Stimulated activated CD8-positive, alpha-beta memory T cell treated with anti-CD3 and anti-CD28 coated beads, Interleukin-2, amount 100 ng/mL, for 1 hour (primary cell): ENCODE measurements at places on chromosomes 1 and 21.

DNA sequence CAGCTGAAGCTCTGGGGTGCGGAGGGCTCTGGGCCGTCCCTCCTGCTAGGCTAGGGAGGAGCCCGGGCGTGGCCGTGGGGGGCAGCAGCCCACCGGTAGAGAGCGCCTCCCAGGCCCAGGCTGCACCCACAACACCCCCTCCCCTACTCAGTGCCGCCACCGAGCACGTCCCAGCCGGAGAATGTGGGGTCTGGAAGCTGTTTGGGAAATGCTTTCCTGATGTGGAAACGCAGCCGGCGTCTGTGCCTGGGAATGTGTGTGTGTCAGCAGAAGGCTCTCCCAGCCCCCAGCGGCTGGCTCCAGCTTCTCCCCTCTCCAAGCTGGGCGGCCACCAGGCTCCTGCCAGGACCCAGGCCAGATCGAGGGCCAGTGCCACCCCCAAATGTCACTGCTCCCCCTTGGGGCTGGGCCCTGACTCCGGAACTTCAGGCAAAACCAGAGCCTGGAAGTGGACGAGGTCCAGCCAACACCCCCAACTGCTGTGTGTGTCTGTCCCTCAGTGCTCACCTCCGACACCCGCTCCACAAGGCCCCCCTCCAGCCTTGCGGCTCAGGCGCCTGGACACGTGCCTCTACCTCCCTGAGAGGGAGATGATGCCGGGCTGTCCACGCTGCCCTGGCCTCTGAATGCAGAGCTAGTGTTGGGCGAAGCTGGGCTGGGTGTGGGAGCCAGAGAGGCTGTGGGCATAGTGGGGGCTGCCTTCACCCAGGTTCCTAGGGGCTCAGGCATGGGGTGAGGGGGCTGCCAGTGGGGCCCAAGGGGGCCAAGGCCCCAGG lies 74.7 kb downstream of the MEGF6 start:
- DNase-seq = no peak

- no peak for DNase-seq
These were observed 43.9 kb upstream of the POFUT2 start for GRCh38 chr21:45331531-45332147.

- DNase-seq = no peak
These were observed 20.0 kb upstream of the PIGV start for GRCh38 chr1:26767714-26768113.

GRCh38 chr21:29696937-29697336 lies 242.9 kb downstream of the GRIK1 start:
- no peak for DNase-seq

GRCh38 chr1:181349512-181349911 lies 133.8 kb upstream of the CACNA1E start:
- DNase-seq = no peak

DNA sequence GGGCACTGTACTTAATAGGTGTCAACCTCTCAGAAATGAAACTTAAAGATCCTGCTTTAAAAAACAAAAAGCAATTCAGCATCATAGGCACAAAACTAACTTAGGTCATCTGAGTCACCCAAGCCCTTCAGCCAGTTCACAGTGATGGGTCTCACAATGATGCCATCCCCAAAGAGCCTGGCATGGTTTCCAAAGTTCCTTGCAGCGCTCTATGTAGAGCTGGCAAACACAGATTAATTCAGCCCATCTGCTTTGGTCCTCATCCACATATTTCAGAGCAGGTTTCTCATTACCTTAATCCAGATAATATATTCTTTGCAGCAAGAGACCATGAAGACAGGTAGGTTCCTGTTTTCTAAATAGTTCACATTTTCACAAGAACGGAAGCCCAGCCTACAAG lies 14.6 kb upstream of the PLA2G2C start:
- DNase-seq = no peak

DNA sequence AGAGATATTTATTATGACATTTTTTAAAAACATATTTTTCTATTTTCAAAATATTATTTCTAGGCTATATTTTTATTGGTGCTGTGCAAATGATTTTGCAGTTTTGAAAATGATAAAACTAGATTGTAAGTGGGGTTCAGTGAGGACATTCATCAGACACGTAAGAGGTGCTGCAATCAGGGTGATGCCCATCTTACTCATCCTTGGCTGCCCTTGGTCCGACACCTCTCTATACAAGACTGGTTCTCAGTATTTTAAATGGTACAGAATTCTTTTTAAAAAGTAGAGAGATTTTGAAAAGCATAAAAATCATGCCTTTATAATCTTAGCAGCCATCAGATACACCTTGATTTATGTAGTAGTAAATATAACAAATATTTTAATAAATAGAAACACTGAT lies 24.0 kb downstream of the HENMT1 start:
- no peak for DNase-seq

DNA sequence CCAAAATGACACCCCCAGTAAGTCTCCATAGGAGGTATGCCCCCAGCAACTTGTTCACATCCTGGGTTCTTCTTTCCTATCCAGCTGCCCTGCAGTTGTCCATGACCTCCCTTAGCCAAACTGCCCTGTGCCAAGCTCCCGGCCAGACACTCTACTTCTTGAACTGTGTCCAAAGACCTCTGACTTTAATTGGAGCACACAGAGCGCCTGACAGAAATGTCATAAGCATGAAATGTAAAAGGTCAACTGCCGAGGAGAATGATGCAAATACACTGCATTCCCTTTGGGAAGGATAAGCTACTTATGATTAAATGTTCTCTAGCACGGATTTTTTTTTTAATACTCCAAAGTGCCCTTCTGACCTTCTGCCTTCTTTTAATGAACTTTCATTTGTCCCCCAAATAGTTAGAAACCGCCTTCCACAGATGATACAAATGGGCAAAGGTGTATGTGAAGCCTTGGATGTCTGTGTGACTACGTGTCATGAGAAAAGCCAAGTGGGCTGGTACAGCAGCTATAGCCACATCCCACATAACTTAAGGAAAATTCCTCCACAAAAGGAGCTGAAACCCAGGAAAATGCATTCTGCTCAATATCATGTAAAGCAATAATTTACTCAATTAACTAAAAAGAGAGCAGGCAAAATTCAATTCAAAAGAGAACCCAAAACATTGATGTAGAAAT lies 26.8 kb downstream of the PALMD start:
- DNase-seq = no peak

DNA sequence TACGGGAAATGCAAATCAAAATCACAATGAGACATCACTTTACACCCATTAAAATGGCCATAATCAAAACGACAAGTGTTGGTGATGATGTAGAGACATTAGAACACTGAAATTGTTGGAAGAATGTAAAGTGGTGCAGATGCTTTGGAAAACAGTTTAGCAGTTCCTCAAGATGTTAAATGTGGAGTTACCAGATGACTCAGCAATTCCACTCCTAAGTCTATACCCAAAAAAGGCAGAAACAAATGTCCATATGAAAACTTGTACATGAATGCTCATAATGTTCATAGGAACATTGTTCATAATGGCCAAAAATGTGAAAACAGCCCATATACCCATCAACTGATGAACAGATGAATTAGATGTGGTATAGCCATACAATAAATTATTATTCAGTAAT lies 267.4 kb downstream of the KCNH1 start:
- DNase-seq = no peak

- DNase-seq = no peak
These were observed 3.3 kb downstream of the CSRP1 start for GRCh38 chr1:201503397-201504176.

- DNase-seq = no peak
These were observed 53.1 kb upstream of the ATF3 start for GRCh38 chr1:212555426-212555825.

DNA sequence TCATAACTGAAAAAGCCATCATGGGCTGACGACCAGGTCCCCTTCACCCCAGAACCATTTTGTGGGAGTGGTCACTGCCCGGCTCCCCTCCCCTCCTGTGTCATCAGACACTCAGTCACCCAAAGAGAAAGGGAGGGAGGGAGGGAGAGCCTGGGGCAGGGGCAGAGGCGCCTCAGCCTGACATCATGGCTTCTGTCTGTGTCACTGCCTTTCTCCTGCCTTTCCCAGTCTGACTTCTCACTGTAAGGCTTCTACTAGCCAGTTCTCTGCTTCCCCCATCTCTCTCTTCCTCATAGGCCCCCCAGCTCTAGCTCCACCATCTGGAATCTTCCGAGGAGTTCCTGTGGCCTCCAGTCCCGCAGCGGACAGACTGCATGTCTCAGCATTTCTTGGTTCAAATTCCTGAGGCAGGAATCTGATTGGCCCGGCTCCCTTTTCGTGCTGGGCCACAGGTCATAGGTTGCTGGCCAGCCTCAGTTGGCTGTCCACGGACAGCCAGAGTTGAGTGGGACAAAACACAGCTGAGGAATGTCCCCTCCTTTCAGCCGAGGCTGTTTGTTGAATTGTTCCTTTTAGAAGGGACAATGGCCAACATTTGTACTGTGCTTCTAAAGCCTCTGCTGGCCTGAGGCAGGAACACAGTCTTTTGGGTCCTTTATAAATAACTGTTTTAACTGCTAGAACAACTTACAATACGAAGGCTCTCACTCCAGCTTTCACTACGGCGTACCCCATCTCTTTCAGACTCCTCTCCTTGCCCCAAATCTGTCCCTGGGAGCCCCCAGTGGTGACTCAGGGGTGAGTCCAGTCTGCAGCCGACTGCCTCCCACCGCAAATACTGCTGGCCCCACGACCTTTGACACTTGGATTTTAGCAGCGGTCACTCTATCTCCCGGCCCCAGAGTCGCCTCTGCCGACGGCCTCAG lies 18.7 kb upstream of the KANK4 start:
- no peak for DNase-seq

- no peak for DNase-seq
These were observed 139.9 kb upstream of the KIAA0040 start for GRCh38 chr1:175332515-175332914.

DNA sequence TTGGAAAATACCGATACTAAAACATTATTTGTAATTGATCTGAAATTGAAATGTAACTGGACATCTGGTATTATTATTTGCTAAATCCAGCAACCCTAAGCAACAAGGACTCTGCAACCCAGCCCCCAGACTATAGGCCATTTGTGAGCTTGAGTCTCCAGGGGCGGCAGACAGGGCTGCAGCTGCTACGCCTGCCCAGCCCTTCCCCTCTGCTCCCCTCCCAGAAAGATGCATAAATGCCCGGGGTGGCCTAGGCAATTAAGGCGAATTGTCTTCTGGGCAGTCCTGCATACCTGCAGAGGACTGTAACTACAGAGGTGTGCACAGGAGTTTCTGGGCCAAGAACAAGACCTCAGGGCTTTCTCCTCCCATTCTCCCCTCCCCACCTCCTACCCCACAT lies 41.2 kb upstream of the LBR start:
- no peak for DNase-seq

GRCh38 chr1:218917656-218918055 lies 256.0 kb upstream of the LYPLAL1 start:
- no peak for DNase-seq

DNA sequence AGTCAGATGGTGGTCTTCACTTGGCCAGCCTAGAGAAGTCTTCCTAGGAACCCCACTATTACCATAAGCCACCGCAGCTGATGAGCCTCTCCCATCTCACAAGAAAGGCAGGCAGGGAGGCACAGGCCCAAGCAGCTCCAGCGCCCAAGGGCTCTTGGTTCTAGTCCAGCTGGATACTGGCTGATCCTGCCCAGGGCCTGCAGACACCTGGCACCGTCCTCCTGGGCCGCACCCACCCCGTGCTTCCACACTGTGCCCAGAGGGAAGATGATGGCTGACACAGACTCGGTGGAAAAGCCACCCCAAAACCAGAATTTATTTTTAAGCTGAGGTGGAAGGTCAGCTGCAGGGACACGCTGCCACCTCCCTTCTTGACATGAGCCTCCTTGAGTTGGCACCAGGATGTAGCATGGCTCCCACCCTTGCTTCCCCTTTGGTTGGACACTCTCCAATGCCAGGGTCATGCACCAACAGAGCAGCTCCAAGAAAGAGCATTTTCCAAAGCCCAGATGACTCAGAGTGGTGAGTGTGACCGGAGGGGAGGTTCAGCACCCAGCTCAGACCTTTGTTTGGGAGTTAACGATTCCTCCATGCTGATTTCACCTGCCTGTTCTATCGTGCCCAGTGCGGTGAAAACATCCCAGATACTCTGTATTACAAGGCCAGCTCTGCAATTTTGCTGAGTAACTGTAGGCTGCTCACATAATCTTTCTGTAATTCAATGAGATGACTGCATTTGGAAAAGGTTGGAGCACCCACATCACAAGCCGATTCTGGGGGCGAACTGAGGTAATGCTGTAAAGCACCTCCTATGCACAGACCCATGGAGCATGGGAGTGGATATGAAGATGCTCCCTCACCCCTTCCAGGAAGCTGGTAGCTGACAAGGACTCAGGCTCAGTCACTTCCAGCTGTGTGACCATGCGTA lies 63.1 kb upstream of the SLC2A1 start:
- DNase-seq = no peak

DNA sequence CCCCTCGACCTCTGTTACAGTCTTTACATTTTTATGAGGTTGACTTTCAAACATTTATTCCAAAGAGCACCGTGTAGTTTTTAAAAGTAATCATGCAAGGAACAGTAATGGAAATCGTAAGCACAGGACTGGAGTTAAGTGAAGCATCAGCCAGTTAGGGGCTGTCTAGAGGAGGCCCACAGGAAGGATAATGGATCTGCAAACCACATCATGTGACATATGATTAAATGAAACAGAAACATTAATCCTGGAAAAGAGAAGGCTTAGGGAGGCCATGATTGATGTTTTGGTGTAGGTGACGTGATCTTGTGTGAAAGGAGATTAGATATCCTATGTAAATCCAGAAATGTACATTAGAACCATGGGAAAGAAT lies 25.0 kb downstream of the RGS7 start:
- DNase-seq = no peak

DNA sequence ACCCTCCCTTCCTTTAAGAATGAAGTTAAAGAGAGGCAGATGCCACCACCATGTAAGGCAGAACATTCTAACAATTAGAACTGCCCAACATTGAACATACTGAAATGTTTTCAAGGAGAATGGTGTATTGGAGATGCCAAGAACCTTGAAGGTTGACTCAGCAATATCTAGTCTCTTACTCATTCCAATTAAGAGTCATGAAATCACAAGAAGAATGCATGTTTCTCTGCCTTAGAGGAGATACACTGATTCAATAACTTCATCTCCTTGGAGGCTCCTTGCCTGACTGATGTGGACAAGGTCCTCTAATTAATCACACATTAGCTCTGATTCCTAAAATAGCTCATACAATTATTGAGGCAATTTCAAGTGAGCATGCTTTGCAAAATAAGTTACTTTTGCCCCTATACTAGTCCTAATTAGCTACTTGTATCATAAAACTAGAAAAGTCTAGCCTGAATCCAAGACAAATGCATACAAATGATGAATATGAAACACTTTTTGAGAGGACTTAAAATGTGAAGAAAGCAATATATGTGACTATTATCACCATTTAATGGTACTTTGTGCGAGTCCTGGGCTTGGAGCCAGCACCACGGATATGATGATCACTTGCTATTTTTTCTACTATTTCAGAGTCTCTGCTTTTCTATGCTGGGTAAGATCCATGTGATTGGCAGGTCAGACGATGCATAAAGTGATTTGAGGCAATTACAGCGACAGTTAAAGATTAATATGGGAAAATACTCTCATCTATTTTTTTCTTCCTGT lies 114.5 kb downstream of the DSCAM start:
- DNase-seq = no peak
